LNCaP clone FGC (cell line): ENCODE measurements at places on chromosomes 6 and 20.

DNA sequence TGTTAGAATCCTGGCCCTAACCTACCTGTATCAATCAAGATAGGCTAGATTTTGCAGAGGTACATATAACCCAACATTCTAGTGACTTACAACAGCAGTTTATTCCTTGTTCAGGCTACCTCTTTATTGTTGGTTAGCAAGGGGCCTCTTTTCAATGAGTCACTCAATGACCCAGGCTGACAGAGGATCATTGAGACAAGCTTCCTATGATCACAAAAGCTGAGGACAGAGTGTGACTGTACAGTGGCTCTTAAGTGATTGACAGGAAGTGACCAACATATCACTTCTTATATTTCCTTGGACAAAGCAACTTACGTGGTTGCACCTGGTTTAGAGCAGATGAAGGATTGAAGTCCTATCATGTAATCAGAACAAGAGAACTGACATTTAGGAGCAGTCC is 740.9 kb downstream of the FRK start:
- DNase-seq, result no peak

DNA sequence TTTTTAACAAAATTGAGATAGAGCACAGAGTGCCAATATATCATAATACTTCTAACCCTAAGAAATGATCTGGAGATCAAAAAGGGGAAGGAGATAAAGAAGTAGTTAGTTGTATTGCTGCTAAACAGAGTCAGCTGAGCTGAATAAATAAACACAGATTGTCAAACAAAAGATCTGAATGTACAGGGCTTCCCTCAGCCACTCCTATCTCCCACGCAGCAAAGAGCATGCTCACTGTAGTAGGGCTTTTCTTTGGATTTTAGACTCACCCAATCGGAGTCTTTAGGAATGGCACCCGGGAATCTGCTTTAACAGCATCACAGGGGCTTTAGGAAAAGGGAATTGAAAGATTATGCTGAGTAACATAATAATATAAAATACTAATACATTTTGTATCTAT is 222.2 kb upstream of the STXBP5 start:
- DNase-seq, result no peak

DNA sequence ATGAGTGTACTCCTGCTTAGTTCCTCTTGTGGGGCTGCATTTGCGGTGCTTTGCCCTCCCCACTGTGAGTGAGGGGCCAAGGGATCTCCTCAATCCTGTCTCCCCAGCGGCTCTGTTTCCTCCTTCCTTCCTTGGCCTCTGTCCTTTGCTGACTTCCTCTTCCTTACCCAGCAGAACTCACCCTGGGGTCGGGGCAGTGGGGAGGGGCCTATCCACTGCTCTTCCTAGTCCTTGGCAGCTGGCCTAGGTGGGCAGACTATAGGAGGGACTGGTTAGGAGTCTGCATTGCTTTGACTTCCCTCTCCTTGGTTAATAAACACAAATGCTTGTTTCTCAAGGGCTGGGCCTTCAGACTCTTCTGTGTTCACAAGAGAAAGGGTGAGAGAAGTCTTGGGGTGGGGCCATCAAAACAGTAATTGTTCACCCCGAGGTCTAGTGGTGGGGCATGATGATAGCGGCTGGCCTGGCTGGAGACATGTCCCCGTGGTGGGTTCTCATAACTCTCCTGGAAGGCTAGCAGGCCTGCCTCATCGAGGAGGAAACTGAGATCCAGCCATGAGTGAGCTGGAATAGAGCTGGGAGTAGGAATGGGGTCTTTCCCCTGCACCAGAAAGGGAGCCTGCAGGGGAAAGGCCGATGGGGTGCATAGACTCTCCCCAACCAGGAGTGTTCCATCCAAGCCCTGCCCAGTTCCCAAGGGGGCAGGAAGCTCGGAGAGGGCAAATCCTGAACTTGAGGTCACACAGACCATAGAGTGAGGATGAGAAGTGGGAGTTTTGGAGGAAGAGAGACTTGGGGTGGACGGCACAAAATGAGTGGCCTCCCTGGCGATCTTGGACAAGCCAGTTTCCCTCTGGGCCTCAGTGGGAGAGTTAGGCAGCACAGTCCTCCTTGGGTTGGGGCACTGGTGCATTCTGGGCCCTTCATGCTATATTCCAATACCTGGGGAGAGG is 12.7 kb downstream of the FAM110A start:
- DNase-seq, result no peak

- no peak for DNase-seq
Measured at GRCh38 chr20:54692168-54692887, 216.9 kb downstream of the DOK5 start.

DNA sequence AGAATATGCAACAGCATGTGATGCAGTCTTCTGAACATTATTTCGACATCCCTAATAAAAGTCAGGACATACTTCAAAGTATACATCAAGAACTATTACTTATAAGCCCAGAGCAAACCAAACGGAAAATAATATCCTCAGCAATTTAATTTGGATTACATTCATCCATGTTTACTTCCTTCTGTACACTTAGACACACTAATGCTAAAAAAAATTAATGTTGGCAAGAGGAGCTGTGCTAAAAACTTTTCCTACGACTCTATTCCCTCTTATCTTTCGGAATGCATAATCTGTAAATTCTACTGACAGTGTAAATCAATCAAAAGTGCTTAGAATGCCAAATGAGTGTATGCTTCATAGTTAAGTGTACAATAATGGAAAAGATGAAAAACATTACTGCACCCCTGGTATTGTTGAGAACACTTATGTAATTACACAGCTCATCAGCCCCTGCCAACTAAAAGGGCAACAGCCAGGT is 301.2 kb upstream of the HSF2 start:
- peak; percentile 8 for DNase-seq

DNA sequence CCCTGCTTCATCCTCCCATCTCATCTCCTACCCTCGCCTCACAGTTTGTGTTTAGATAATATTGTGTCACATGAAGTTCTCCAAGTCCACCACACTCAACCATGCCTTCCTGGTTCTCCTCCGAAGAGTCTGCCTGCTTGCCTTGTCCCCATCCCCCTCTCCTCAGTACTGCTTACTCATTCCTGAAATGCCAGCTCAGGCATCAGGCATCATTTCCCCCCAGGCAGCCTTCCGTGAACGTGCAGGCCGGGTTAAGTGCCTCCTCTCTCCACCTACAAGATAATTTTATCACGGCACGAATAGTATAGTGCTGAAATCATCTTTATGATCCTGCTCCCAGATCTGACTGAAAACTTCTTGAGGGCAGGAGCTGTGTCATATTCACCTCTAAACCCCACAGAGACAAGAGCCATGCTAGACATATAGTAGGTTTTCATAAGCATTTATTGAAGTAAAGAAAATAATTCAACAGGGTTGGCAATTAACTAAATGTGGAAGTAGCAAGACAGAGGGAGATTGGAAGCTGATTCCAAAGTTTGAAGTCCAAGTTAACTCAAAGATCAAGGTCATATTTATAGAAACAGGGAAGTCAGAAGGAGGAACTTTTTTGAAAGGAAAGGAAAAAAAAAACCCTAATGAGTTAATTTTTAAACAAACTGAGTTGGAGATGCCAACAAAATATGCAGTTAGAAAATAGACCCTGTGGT is 48.7 kb upstream of the BMP2 start:
- DNase-seq, result no peak

DNA sequence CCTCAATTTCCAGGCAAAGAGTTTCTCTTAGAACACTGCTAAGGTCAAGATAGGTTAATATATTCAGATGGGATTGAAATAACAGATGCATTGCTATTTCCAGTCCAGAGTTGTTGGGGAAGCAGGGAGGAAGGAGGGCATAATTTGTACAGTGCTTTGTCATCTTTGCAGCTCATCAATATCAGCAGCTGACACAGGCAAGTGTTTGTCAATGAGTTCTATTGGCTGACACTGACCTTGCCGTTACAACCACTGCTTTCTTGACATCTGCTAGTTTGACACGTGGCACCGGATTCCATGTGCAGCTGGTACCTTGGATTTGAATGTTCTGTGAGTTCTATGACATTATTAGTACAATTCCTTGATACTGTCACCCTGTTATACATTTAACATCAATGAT is 28.0 kb upstream of the MLIP start:
- DNase-seq, result no peak

DNA sequence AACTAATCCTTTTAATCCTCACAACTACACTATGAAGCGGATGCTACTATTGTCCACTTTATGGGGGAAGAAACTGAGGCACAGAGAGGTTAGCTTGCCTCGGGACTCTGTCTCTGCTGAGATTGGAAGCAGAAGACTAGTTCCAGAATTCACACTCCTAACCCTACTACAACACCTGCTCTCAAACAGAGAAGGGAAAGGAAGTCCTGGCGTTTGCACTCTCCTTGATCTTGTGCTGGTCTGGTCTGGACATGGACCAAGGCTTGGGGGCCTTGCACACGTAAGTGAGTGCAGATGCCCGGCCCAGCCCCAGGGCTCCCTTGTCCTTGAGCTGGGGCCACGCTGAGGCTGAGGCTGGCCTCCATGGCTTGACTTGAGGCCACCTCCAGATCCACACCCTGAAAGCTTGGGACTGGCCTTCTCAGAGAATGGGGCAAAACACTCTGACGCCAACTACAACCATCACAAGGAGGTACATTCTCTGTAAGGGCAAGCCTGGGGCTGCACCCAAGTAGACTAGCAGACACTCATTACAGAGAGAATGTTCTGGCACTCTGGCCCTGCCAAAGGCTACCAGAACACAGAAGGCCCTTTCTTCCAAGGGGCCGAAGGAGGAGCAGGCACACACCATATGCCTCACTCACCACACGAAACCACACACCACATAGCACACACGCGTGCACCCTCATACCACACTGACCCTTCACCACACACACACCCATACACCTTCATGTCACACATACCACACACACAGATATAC is 33.3 kb upstream of the EZR start:
- no peak for DNase-seq

DNA sequence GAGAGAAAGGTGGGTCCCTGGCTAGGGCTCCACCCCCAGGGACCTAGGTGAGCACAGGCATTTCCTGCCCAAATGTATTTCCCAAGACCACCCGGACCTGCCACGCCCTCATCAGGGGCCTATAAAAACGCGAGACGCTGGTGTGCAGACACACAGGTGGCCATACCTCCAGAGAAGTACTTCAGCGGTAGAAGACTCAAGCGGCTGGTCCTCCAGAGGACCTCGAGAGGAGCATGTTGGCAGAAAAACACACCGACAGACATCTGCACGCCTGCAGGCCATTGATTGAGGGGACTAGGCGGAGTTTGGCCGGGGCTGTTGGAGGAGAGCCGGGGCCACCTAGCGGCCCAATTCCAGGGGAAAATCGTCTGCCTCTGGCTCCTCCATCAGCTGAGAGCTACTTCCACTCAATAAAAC is 695.8 kb upstream of the MMS22L start:
- peak; percentile 6 for DNase-seq

GRCh38 chr6:133259561-133259960 is 18.4 kb downstream of the EYA4 start:
- no peak for DNase-seq

DNA sequence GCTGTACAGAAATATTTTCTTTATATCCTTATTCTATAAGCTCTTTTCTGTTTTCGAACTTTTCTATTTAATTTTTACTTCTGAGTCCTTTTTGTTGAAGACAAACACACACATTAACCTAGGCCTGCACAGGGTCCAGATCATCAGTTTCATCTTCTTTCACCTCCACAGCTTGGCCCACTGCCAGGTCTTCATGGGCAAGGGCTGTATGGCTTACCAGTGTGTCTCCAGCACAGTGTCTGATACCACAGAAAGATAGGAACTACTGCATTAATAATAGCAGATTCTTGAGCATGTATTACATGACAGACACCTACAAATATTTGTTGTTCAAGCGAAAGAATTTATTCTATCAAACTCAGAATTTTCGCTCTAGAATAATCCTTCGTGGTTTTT is 24.4 kb downstream of the QKI start:
- DNase-seq, result no peak
